AML-193 (cell line): ENCODE measurements at places on chromosomes 5 and 9.

GRCh38 chr9:121675969-121676822 lies 24.8 kb downstream of the DAB2IP start:
- DNase-seq = no peak

DNA sequence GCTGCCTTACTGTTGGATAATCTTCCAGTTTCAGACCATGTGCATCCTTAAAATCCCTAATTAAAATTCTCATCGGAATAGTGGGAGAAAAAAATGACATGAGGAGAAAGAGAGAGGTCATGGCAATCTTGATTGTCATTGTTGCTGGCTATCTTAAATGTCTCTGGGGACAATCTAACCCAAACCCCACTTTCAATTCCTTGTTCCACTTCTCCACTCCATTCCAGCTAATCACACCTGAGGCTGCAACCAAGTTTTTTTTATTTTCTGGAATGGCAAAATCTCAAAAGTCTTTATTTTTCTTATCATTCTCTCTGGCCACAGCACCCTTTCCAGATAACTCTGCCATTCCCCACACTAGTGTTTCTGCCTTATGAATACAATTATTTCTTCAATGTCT lies 171.9 kb upstream of the RASA1 start:
- DNase-seq = no peak

- no peak for DNase-seq
Measured at GRCh38 chr9:90169490-90169889, 473.1 kb downstream of the DIRAS2 start.

DNA sequence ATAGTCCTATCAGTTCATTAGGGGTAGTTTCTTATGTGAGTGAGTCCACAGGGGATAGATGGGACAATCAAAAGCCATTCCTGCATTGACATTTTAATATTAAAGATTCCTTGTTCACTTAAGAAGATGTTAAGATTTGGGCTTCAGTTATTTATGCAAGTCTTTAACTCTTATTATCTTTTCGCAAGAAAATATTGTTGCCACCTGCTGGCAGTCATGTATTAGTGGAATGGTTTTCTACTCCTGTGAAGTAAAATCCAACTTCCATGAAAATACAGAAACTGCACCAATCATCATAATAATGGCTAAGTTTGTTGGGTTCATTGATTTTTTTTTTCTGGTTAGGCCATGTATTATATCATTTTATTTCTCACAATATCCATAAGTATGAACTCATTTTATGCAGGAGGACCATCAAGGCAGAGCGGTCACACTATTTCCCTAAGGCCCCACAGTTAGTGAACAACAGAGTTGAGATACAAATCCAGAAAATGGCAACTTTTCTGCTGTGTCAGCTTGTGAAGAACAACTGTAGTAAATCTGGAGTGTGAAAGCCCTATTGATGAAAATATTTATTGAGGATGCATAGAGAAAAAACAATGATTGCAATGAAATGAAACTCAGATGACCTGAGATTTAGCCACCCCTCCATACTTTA lies 88.5 kb upstream of the TXNDC8 start:
- DNase-seq = peak; percentile 12

DNA sequence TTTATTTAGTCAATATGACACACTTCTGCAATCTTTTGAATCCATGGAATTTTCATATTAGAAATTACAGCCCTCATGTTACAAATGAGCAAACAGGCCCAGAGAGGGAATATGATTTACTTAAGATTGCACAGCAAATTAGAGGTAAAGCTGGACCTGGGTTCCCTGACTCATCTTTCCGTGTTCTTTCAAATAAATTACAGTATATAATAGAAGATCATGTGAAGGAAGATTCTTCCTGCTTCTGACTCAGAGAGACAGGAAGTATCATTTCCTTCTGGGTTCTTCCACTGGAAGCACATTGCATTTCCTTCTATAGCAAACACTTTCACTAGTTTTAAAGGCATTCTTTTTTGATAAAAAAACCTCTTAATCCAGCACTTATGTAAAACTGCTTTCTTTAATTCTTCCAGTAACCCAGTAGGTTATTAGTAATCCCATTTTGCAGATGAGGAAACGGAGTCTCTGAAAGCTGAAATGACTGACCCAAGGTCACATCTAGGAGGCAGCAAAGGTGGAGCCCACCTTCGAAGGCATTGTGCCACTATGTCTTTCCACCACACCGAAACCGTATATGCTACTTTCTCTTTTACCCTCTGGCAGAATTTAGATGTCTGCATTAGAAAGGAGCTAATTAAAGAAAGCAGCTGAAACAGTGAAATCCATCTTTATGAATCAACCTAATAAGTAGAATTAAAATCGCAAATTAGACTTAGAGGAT lies 566.7 kb upstream of the KLF4 start:
- DNase-seq = no peak

GRCh38 chr9:73038613-73039012 lies 85.8 kb upstream of the ALDH1A1 start:
- DNase-seq = no peak

DNA sequence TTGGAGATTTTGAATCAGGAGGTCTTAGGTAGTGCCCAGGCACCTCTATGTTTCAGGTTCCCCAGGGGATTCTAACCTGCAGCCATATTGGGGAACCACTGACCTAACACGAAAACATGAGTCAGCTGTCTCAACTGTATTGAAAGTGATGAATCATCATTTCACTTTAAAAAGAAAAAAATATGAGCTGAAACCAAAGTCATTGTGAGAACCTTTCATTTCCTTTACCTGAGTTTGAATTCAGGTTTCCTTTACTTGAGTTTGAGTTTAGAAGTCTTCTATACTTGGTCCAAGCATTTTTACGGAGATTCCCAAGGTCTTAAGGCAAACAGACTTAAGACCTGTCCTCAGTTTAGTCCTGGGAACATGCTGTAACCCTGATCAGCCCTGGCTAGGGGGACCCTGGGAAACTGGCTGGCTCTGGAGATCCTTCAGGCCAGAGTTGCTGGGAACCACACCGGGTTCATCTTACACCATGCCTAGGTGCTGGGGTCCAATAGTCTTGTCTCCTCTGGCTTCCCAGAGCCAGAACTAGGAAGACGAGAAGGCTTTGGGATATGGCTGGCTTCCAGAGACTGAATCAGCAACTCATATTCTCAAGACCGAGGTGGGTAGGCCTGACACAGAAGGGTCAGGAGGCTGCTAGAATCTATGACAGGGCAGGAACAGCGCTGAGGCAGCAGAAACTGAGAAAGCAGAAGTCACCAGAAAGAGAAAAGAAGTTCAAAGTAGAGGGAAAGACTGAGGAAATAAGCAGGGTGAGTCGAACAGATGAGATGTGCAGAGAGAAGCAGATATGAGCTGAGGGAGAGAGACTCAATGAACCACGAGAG lies 16.4 kb upstream of the PDCD1LG2 start:
- DNase-seq = peak; percentile 51

- no peak for DNase-seq
Measured at GRCh38 chr5:75616971-75617621, 5.8 kb downstream of the ANKDD1B start.

GRCh38 chr5:122312591-122313406 lies 762 bp downstream of the SNCAIP start:
- DNase-seq = no peak
